ENCODE measurements at places on chromosomes 16 and 17.

- DNase-seq = no peak
Observed at GRCh38 chr17:9887508-9887907, 17.6 kb downstream of the RCVRN start.

DNA sequence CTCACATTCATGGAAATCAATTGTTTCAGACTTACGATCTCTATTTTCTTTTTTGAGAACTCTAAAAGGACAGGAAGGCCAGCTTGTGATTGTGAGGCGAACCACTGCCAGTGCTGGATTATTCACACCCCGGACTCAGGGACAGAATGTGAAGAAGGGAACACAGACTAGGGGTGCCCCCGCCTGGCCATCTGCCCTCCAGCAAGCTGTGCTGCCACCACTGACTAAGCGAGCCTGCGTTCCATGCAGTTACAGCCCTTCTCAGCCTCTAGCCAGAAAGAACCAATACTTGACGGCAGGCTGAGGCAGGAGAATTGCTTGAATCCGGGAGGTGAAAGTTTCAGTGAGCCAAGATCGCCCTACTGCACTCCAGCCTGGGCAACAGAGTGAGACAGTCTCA is 2.8 kb downstream of the HAGH start:
- DNase-seq = no peak

DNA sequence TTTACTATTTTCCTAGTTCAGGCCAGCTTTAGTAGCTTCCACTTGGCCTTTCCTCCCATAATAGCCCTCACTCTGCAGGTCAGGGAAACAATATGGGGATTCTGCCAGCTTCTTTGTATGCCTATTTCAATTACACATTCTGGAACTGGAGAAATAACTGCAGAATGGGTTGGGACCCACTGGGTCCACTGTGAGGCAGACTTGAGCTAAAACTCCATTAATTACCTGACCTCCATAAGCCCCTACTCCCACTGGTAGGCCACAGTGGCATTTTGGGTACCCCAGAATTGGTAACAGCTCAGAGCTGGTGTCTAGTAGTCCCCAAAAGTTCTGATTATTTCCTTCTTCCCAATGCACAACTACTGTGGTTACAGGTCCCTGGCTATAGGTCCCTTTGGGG is 16.7 kb upstream of the TENT4B start:
- no peak for DNase-seq

DNA sequence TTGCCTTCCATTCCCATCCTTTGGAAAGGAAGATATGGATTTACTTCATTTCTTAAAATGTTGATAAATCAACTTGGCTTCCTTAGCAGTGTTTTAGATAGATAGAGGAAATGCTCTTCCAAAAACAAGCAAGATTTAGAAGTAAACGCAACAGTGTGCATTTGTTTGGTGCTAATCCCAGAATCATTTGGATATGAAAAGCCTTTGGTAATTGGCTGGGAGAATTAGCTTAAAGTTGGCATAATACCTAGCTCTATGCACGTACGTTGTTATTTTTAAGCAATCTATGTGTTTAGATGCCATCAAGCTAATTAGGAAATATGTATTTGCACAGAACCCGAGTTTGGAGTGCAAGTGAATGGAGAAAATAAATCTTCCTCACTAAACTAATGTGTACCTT is 415.3 kb downstream of the GRIN2A start:
- DNase-seq = no peak

GRCh38 chr17:17783116-17783824 is 53.5 kb downstream of the SREBF1 start:
- no peak for DNase-seq

DNA sequence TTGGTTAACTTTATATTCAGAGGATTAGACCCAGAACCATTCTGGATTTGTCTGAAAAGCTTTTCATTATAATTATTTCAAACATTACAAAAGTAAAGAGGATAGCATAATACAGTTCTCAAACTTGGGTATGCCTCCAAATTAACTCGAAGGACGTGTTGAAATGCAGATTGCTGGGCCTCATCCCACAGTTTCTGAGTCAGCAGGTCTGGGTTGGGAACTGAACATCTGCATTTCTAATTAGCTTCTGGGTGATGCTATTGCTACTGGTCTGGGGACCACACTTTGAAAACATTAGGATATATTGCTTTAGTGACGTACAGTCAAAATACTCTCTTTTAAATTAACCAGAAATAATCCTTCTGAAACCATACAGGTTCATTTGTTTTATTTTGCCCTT is 10.0 kb downstream of the TPPP3 start:
- peak; percentile 50 for DNase-seq

GRCh38 chr16:87593710-87594258 is 8.5 kb upstream of the JPH3 start:
- no peak for DNase-seq

DNA sequence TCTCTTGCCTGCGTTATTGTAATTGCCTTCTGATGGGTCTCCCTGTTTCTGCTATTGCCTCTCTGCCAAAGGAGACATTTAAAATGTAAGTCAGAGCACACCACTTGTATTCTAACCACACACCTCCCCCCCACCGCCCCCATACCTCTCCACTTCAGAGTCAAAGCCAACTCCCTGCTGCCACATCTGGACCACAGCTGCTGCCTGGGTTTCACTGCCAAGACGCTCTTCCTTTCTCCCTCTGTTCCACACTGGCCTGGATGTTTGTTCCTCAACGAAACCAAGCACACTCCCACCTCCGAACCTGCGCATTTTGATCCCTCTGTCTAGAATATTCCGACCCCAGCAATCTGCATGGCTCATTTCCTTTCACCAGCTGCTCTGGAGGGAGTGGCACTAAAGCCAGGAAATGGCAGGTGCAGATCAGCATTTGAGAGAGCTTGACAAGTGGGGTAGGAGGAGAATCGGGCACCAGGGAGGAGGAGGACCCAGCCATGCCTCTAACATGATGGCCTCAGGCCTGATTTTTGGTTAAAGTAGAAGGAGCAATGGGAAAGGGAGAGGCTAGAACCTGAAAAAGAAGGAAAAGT is 92.4 kb upstream of the HS3ST2 start:
- no peak for DNase-seq

DNA sequence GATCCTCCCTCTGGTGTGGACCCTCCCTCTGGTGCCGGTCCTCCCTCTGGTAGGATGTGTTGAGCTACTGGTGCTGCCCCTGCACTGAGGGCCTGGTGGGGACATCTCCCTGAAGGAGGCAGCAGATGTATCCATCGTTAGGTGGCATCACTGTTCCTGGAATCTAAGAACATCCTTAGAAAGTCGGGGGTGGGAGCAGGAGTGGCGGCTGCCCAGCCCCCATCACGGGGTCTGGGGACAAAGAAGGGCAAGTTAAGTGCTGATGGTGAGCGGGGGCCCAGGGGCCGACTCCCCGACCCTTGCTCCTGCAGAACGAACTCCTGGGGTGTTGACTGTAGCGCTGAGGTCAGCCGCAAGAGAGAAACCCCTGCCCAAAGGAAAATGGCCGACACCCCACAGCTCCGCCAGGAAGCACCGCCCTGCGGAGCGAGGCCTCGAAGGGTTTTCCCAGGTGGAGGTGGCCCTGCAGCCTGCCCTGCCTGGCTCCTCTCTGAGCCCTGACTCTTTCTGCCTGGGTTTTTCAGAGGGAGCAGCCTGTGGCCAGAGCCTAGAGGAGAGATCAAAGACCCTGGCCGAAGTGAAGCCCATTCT is 5.5 kb downstream of the CTU2 start:
- DNase-seq = no peak

- DNase-seq = no peak
Observed at GRCh38 chr16:68719993-68720489, 17.1 kb upstream of the CDH1 start.

- peak; percentile 85 for DNase-seq
Observed at GRCh38 chr16:72189865-72190371, 18.0 kb upstream of the PMFBP1 start.

GRCh38 chr17:13986855-13987254 is 82.4 kb upstream of the COX10 start:
- DNase-seq = no peak

- DNase-seq = no peak
Observed at GRCh38 chr17:33202796-33203495, 90.1 kb downstream of the ASIC2 start.

DNA sequence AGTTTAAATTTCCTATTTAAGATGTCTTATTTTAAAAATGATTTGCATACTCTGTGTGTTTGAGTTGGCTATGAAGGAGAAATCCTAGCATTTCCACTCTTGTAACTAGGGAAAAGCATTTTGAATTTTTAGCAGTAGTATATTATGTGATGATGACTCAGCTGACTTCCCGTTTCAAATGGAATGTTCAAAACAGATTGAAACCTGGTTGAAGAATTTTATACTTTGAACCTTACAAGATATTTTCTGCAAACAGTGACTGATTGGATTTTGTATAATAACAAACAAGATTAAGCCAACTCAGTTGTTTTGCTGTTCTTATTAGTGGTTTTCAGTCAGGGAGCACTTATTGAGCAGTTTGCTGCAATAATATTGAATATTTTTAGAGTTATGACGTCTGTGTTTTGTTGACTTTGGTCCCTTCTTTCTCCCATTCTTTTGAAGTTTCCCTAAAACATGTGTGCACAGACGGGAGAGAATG is 8.0 kb downstream of the TNRC6A start:
- peak; percentile 46 for DNase-seq

DNA sequence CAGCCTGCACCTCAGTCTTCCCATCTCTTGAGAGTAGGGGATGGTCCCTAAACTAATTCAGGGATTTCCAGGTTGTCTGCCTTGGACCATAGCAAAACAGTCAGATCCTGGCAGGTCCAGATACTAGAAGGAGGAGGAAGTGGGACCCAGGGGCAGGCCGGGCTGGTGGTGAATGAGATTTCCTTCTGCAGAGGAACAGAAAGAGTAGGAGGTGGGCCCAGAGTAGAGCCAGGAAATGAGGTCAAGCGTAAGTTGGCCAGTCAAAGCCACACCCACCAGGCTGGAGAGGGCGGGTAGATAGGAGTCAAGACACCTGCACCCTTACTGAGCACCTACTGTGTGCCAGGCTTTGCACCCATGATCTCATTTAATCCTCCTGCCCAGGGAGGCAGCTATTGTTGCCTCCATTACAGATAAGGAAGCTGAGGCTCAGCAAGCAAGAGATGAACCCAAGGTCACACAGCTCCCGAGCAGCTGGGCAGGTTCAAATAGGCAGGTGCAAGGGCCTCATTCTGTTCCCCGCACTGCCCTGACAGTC is 2.6 kb downstream of the CDH5 start:
- peak; percentile 80 for DNase-seq

DNA sequence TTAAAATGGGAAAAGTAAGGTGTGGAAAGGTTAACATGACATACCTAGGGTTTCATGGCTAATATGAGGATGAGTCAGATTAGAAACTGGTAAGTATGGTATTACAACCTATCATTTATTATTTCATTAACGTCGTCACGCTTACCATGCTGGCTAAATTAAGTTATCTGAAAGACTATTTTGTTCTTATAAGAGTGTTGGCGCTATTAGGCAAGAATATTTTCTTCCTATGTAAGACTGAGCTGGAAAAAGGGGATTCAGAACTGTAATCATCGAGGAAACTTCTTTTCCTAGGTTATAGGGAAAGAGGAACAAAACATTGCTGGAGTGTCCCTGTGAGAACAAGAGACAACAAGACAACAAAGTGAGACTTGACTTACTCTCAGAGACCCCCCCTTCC is 440.8 kb downstream of the KCNJ2 start:
- DNase-seq = no peak

GRCh38 chr16:67539271-67539670 is 10.6 kb downstream of the RIPOR1 start:
- DNase-seq = peak; percentile 45

DNA sequence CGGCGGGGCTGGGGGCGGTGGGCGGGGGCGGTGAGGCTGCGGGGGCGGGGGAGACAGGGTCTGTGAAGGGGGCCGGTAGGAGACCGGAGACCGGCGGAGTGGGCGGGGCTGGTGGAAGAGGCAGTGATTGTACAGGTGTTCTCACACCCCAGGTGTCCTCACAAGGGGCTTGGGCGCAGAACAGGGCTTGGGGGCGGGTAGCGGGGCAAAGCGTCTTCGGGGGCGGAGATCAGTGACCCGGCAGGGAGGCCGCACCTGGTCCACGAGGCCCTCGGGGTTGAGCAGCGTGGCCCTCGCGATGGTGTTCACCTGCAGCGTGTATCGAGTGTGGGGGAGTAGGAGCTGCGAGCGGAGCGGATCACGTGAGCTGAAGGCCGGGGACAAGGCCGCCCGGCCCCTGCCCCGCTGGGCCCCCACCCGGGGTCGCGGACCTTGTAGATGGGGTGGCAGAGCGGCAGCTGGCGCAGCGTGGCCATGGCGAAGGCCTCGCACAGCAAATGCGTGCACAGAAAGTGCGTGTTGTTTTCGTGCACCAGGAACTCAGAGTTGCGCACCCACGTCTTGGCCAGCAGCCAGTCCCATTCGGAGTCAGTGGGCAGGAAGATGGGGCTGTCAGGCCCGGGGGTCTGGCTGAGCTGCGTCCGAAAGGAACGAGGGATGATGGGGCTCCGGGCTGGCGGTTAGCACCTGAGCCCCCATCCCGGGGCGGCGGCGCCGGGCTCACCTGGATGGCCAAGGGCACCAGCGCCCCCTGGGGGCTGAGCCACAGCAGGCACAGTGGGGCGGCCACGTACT is 8.5 kb downstream of the ALOXE3 start:
- peak; percentile 62 for DNase-seq

DNA sequence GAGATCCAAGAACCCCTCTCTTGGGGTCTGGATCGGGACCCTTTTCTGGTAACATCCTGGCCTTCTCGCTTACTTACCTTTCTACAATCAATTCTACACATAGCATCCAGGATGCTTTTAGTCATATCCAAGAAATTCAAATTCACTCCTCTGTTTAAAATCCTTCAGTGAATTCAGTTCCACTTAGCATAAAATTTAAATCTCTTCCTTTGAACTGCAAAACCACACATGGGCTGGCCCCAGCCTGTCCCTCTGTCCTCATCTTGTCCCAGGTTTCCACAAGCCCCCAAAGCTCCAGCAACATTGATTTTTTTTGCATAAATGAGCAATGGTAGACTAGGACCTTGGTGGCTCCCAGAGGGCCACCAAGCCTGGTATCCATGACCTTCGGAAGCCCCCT is 96.4 kb upstream of the C16orf82 start:
- no peak for DNase-seq

DNA sequence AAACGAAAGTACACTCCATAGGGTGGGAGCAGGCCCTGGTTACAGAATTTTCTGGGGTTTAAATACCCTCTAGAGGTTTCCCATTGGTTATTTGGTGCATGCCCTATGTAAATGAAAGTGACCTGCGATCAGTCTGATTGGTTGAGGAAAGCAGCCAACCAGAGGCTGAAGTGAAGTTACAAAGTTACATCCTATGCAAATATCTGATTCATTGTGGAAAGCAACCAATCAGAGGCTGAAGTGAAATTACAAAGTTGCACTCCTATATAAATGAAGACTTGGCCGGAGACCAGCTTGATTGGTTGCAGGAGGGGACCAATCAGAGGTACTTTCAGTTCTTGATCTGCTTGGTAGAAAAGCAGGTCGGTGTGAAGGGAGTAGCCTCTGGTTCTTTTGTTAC is 24.4 kb downstream of the NAA60 start:
- DNase-seq = no peak

- no peak for DNase-seq
Observed at GRCh38 chr16:87068762-87069150, 248.4 kb downstream of the C16orf95 start.

Data from suppressor macrophage (primary cell).